NCI-H2029 (cell line): ENCODE measurements at places on chromosomes 7 and 10.

DNA sequence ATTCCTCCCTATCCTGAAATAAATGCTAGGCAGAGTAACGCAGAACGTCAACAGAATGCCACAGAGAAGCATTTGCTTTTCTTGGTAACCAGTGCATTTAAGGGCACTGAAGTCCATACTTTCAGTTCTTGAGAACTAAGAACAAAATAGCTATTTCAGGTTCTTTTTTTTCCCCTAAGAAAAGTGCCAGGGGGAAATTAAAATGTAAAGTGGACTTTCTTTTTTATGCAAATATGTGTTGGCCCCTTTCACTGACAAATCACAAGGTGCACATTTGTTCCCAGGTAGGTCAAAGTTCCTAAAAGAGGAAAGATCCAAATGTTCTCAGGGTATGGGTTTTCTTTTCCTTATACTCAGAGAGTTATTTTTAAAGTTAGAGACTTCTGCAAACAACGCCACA, 151.5 kb downstream of the HPSE2 start:
- no peak for DNase-seq

DNA sequence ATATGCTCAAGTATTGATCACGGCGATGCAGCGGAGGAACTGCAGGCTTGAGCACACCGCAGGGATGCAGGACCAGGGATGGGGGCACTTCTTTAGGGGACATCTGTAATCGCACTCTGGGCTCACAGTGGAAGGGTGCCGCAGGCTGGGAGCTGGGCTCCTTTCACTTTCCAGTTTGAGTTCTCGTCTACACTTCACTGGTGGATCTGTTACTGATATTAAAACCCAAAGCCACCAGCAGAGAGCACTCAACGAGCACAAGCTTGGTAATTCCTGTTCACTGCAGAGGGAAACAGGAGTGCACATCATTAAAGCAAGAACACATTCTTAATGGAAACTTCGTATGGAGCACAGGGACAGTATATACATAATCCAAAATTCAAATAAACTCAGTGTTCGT, 91.3 kb downstream of the PARD3 start:
- no peak for DNase-seq

DNA sequence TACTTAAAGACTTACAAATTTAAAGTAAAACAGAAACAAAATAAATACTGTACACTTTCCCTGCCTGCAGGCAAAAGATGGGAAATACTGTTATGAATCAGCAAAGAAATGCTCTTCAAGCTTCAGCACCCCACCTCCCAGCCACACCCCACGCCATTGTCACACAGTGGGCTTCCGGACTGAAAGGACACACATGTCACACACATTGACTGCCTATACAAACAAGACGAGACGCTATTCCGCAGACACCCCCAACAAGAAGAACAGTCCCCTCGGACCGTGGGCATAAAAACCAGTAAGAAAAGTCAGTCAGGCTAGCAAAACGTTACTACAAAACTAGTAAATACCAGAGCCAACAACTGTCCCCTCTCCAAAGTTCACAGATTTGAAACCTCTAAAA, 22.2 kb upstream of the PARP12 start:
- no peak for DNase-seq

DNA sequence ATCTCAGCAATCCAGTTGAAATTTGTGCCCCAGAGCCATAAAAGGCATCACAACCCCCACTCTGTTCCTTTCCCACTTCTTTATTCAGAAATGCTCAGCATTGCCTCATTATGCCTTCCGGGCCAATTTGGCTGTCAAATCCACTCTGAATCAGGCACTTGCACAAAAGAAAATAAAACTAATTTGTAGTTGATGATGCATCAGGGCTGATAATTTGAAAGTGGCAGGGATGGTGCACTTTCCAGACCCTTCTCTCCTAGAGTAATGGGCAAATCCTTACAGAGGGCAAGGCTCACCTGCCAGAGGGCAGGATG, 147.9 kb upstream of the PDE1C start:
- DNase-seq: no peak

GRCh38 chr7:55464422-55464821, 99.3 kb downstream of the LANCL2 start:
- DNase-seq: no peak

DNA sequence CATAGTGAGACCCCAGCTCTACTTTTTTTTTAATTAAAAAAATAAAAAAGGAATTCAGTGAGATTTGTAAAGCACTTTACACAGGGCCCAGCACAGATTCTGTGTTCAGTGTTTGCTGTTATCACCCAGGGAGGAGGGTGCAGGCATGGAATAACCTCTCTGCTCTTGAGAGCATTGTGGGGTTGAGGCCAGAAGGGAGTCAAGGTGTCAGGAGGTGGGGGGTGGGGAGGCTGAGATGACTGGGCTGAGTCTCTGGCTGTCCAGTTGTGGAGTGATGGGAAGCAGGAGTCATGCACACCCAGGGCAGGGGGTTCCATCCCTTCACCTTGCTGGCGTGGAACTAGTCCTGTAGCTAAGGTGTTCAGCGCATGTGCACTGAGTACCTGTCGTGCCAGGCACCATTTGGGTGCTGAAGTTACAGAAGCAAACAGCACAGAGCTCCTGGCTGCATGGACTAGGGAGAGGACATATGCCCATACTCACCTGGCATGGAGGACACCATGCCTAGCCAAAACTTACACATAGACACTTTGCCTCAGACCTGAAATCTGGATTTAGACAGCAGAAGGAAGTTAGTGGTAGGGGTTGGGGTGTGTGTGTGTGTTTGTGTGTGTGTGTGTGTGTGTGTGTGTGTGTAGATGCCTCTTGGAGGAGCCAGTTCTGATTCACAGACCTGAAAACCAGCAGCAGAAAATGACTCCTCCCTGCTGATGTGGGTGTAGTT, 69.2 kb upstream of the LRRC4 start:
- no peak for DNase-seq

DNA sequence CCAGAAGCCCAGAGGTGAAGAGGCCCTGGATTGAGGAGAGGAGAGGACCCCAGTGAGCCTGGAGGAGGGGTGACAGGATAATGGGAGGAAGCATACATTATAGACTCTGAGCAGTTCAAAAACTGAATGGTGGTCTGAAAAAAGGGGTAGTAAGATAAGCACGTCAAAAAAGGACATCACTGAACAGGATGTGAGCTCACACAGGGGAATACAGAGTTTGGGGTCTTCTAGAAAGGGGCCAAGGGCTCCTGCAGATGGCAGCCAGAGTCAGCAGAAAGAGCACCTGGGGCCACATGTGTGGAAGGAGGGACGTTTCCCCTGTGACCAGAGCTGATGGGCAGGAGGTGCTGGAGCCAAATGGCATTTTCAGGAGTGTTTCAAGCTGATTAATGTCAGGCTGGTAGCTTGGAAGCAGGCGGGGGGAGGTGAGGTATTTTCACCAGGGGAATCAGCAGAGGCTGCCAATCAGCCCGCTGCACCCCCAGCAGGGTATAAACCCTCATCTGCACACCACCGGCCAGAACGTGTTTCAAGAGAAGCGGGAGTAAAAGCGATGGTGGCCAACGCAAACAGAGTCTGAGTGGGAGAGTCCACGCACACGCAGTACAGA, 85.8 kb downstream of the TNS3 start:
- peak; percentile 26 for DNase-seq

- no peak for DNase-seq
Observed at GRCh38 chr7:45623740-45624391, 49.7 kb downstream of the ADCY1 start.

GRCh38 chr10:48492201-48492600, 112.7 kb downstream of the ARHGAP22 start:
- no peak for DNase-seq

DNA sequence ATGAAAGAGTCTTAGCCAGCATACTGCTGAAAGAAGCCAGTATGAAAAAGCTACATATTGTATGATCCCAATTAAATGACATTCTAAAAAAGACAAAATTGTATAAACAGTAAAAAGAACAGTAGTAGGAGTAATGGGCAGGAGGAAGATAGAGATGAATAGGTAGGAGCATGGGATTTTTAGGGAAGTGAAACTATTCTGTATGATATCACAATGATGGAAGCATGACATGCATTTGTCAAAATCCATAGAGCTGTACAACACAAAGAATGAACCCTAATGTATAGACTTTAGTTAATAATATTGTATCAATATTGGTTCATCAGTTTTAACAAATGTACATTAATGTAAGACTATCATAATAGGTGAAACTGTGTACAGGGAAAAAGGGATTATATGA, 147.9 kb downstream of the IMMP2L start:
- no peak for DNase-seq

- DNase-seq: no peak
Observed at GRCh38 chr10:103470761-103471653, 8.0 kb downstream of the CALHM3 start.

- DNase-seq: no peak
Observed at GRCh38 chr10:87659571-87660483, at the start of gene PAPSS2. Gene PAPSS2 (plus strand): TSS chr10:87659878. CDS start chr10:87659982, 104 bp downstream.

DNA sequence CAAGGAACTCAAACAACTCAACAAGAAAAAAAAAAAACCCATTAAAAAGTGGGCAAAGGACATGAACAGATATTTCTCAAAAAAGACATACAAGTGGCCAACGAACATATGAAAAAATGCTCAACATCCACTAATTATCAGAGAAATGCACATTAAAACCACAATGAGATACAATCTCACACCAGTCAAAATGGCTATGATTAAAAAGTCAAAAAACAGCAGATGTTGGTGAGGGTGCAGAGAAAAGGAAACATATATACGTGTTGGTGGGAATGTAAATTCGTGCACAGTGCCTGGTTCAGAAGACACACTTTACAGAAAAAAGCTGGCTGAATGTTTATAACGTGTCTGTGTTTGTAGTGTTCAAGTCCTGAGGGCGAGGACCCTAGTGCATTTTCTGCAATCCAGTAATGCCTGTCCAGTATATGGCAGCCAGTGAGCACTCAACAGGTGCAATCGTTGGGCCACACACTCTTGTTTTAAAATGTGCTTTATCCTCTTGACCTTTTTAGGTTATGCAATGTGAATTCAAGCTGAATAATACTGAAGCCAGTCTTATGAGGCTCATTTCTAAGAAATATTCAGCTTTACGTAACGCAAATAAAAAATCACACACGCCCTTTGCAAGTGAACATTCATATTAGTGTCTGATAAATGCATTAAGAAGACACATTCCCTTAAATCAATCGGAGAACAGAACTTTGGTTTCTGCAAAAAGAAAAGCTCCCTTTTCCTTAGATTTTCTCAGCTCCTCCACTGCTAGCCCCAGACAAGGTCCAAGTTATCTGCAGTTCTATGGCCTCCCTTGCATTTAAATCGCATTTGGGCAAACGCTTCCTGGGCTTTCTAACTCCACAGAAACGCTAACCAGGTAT, 813 bp upstream of the MTURN start:
- DNase-seq: no peak

- DNase-seq: no peak
Observed at GRCh38 chr7:566100-566499, 46.5 kb upstream of the PDGFA start.

DNA sequence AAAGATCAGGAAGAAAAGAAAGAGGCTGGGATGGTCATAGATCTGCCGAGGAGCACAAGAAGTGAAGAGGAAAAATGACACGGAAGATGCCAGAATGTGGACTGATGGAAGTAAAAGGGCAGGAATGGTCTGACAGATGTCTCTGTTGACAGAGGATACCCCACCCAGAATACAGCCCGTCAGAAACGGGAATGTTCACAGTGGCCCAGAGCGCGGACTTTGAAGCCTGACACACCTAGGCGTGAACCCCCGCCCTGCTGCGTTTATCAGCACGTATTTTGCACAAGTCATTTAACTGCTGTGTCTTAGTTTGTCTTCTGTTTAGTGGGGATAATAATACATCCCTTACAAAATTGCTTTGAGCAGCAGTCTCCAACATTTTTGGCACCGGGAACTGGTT, 27.1 kb downstream of the AKR1B1 start:
- DNase-seq: no peak

DNA sequence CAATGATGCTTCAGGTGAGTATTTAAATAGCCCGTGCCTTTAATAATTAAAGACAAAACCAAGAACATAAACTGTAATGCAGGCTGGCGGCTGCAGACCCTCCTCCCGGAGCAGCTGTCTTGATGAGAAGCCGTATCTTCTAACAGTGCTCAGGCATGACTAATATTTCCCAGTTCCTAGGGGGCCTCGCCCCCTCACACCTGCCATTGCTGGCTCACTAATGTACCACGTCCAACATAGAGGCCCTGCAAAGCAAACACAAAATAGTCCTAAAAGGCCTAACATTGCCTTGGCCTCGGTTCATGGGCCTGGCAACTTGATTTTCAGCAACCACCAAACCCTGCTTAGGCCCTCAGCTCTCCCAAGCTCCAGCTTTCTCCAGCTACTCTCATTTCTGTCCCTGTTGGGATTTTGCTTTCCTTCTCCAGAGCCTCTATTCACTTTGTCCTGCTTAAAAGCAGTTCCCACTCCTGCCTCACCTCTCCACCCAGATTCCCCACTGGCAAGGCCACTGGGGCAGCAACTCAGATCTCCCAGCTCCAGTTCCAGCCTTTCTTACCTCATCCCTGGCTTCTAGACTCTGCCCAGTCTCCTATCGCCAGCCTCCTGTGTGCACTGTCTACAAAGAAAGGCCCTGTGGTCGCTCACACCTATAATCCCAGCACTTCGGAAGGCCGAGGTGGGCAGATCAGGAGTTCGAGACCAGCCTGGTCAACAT, 16.2 kb downstream of the SORBS1 start:
- no peak for DNase-seq

- DNase-seq: no peak
Observed at GRCh38 chr7:32221736-32222135, 151.5 kb upstream of the PDE1C start.
